ENCODE measurements at places on chromosomes 7 and 10. TPM values are rescaled to one million over a fixed set of nuclear protein-coding genes. Genes with fewer than 3 reads are reported as not detected.

DNA sequence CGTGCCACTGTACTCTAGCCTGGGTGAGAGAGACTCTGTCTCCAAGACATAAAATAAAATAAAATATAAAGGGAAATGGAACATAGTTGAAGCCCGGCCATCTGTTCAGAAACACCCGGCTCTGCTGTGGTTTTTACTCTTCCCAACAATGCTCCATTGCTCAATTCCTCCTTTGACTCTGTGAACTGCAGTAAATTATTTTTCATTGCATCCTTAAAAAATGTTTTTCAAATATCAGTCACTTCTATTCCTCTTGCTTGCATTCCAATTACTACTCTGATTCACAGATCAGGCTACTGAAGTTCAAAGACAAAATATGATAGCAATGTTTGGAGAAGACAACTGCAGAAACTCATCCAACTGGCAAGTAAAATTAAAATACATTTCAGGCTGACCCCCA lies 983.0 kb downstream of the SORCS1 start:
- DNase-seq, result no peak

DNA sequence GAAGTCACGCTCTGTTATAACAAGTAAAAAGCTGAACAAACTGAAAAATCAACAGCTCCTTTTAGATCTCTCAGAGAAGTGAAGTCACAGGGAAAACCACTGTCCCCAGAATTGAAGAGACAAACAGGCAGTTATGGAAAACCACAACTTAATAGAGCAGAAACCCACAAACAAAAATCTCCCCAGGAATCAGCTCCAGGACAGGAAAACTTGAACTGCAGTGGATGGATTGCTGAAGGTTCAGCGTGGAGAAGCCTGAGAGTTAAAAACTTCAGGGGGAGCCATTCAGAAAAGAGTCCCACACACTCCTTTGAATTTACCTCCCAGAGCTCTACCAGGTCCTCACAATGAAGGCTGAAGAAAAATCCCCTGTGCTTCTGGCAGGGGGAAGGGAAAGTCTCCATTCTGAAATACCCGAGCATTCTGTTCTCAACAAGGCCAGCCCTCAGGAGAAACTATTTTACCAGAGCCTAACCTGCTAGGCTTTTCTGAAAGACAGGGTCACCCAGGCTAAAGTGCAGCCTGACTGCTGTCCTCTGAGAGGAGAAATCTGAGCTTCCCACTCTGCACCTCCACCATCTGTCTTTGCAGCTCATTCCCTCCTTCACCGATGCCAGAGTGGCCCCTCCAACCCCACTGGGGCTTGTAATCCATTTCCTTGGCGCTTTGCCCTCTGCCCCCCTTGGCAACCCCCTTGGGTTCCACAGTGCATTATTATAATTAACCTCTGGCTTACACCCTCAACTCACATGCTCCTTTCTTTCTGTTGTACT lies 65.0 kb upstream of the CCNY start:
- DNase-seq, result no peak

DNA sequence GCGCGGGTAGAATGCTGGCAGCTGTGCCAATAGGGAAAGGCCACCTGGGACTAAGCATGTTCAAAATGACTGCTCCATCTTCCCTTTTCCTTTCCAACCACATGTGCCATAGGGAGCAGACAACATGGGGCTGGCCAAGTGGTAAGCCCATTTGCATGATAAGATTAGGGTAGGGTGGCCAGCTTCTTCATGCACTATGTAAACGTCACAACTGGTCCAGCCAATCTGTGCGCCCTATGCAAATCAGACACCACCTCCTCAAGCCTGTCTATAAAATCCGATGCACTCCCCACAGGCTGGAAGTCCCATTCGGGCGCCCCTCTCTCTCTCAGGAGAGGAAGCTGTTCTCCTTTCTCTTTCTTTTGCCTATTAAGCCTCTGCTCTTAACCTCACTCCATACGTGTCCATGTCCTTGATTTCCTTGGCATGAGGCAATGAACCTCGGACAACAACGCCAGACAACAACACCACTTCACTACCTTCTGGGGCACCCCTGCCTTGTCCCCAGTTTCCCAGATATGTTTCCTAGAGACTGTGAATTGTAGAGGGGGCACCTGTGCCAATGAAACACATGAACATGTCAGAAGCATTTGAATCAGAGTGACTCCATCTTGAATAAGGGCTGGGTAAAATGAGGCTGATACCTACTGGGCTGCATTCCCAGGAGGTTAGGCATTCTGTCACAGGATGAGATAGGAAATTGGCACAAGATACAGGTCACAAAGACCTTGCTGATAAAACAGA lies 19.1 kb upstream of the EXOC6 start:
- DNase-seq, result no peak

GRCh38 chr7:73901823-73902597 lies 41.1 kb downstream of the TMEM270 start:
- peak; percentile 69 for DNase-seq

- no peak for DNase-seq
These were observed 1225.5 kb upstream of the CELF2 start for GRCh38 chr10:9792181-9792580.

GRCh38 chr7:66255534-66256100 lies 50.5 kb downstream of the TPST1 start:
- no peak for DNase-seq

BMPER gene
- total RNA-seq, result 2.5 TPM

OR13A1 gene
- total RNA-seq, result 0.16 TPM
